ENCODE measurements at places on chromosomes 4 and X. TPM values are rescaled to one million over a fixed set of nuclear protein-coding genes. Genes with fewer than 3 reads are reported as not detected.

DNA sequence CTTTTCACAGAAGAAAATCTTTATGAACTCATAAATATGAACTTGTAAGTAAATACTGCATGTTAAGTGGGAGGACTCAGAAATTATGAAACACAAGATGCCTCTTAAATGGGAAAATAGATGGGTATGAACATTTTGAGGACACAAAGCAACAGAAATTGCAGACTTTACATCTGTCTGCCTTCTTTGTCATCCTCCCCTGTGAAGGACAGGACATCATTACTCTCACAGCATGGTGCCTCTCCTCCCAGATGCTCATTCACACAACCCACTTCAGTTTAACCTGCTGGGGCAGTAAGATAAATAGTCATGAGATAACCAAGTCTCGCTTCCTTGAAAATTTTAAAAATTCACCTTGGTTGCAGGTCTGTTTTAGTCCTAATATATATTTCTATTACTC lies 144.5 kb downstream of the APBB2 start:
- H3K36me3 ChIP-seq = no peaks in the 10 kb centered on the region
- DNase-seq = no peak
- H3K27me3 ChIP-seq = no peaks in the 10 kb centered on the region
- no peak overlapping the region for H3K4me3 ChIP-seq

GRCh38 chr4:110637408-110638088 lies 14.7 kb upstream of the PITX2 start:
- H3K36me3 ChIP-seq = no peaks in the 10 kb centered on the region
- H3K4me1 ChIP-seq = peaks cover 5% of the 10 kb centered on the region
- H3K27me3 ChIP-seq = peaks cover 100% of the 10 kb centered on the region
- H3K4me3 ChIP-seq = peak overlapping the region; percentile 68

- H3K4me3 ChIP-seq = no peak overlapping the region
- no peaks in the 10 kb centered on the region for H3K4me1 ChIP-seq
- no peak overlapping the region for H3K27ac ChIP-seq
- H3K36me3 ChIP-seq = no peaks in the 10 kb centered on the region
- no peak for DNase-seq
These were observed 14.9 kb downstream of the CCDC158 start for GRCh38 chr4:76406081-76406480.

The SUPT20HL1 gene
- total RNA-seq = not detected

- no peak for DNase-seq
- no peak overlapping the region for H3K27ac ChIP-seq
- no peak overlapping the region for H3K4me3 ChIP-seq
- no peaks in the 10 kb centered on the region for H3K27me3 ChIP-seq
- no peaks in the 10 kb centered on the region for H3K36me3 ChIP-seq
- H3K4me1 ChIP-seq = no peaks in the 10 kb centered on the region
These were observed 236.2 kb upstream of the MAGEB16 start for GRCh38 chrX:35561985-35562384.

The TXK gene
- 0.72 TPM for total RNA-seq

- DNase-seq = peak; percentile 13
- peaks cover 6% of the 10 kb centered on the region for H3K4me1 ChIP-seq
- H3K4me3 ChIP-seq = no peak overlapping the region
- H3K27ac ChIP-seq = no peak overlapping the region
- no peaks in the 10 kb centered on the region for H3K36me3 ChIP-seq
These were observed 20.1 kb downstream of the SPON2 start for GRCh38 chr4:1152290-1152689.

The MTTP gene
- not detected for total RNA-seq

- no peak for DNase-seq
- no peaks in the 10 kb centered on the region for H3K4me1 ChIP-seq
- H3K36me3 ChIP-seq = no peaks in the 10 kb centered on the region
- no peaks in the 10 kb centered on the region for H3K27me3 ChIP-seq
- no peak overlapping the region for H3K27ac ChIP-seq
- no peak overlapping the region for H3K4me3 ChIP-seq
These were observed 175.5 kb upstream of the ADGRL3 start for GRCh38 chr4:61024610-61025009.

The CHIC2 gene
- 73.1 TPM for total RNA-seq

The RASSF6 gene
- total RNA-seq = not detected

GRCh38 chr4:136651278-136651667 lies 881.0 kb downstream of the PCDH18 start:
- no peak overlapping the region for H3K4me3 ChIP-seq
- no peak overlapping the region for H3K27ac ChIP-seq
- H3K4me1 ChIP-seq = no peaks in the 10 kb centered on the region
- no peak for DNase-seq

DNA sequence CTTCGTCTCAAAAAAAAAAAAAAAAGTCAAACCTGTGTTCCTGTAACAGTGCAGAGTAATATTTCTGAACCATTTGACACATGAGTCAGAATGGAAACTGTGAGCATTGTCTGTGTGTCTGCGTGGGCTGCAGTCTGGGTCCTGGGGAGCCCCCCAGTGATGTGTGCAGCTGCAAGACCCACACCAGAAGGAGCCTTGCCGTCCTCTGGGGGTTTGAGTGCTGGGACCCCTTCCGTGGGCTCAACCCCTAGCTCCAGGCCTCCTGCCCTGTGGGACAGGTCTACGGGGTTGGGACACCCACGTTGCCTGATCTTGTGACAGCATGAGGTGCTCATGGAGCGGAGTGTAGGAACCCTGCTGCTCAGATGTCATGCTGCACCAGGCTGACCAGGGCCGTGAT lies 43.7 kb downstream of the DDX3X start:
- DNase-seq = no peak
- H3K36me3 ChIP-seq = no peaks in the 10 kb centered on the region
- peaks cover 5% of the 10 kb centered on the region for H3K4me1 ChIP-seq
- H3K4me3 ChIP-seq = no peak overlapping the region
- no peak overlapping the region for H3K27ac ChIP-seq
- no peaks in the 10 kb centered on the region for H3K27me3 ChIP-seq

DNA sequence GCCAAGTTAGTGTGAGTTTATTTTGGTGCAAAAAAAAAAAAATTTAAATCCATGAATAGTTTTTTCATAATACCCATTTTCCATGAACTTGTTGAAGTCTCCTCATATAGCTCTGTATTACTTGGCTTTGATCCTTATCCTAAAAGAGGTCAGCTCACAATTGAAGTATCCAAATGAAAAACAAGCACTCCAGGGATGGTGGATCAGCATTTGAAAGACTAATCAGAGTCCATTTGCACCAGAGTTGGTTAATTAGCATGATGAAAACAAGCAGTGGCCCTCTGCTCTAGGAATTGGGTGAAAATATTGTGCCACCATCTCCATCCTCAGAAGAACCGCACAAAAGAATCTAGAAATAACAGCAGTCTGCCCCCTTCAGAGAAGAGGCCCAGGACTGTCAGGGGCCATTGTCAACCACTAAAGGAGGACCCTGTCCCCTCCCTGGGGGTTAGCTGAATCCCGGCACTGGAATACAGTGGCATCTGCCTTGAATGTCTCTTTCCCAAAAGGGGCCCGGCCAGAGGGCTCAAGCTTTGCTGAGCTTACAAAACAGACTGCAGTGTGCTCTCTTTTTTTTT lies 24.7 kb downstream of the SH3KBP1 start:
- H3K27me3 ChIP-seq = no peaks in the 10 kb centered on the region
- H3K36me3 ChIP-seq = no peaks in the 10 kb centered on the region
- H3K4me3 ChIP-seq = no peak overlapping the region
- no peak for DNase-seq
- no peak overlapping the region for H3K27ac ChIP-seq

- DNase-seq = no peak
- no peaks in the 10 kb centered on the region for H3K36me3 ChIP-seq
- H3K27ac ChIP-seq = no peak overlapping the region
- H3K27me3 ChIP-seq = no peaks in the 10 kb centered on the region
These were observed 240.7 kb downstream of the C4orf33 start for GRCh38 chr4:129336457-129337227.

DNA sequence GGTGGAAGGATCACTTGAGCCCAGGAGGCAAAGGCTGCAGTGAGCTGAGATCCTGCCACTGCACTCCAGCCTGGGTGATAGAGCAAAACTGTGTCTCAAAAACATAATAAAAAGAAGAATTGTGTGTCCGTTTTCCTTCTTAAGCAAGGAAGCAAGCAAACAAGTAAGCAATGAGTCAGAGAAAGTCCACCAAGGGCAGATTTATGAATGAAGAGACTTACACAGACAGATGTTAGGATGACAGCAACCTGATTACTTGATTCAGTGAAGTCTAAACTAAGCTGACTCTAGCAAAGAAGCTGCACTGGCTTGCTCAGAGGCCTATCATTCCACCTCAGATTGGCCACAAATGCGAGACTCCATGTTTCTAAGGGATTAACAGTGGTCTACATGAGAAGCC lies 34.1 kb upstream of the SCML1 start:
- no peak overlapping the region for H3K4me3 ChIP-seq
- H3K27me3 ChIP-seq = no peaks in the 10 kb centered on the region
- no peaks in the 10 kb centered on the region for H3K4me1 ChIP-seq

The DSPP gene
- total RNA-seq = not detected

The KIAA1210 gene
- total RNA-seq = not detected

DNA sequence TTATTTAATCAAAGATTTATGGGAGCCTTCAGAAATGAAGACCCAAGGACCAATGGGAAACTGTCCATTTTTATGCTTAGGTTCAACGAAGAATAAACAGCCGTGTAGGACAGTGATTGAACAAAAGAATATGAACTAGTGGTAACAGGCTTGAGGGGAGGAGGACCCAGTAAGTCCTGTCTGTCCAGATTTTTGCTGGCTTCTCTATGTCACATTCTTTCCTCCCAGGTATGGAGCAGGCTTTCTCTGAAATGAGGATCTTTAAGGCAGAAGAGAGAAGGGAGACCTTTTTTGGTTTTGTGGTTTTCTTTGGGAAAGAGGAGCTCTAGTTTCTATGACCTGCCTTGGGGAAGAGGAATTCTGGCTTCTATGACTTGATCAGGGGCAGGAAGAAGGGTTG lies 74.1 kb downstream of the BANK1 start:
- H3K27me3 ChIP-seq = no peaks in the 10 kb centered on the region
- H3K36me3 ChIP-seq = no peaks in the 10 kb centered on the region
- H3K4me1 ChIP-seq = peaks cover 3% of the 10 kb centered on the region
- no peak overlapping the region for H3K4me3 ChIP-seq
- no peak for DNase-seq

The CLCN4 gene
- 16.2 TPM for total RNA-seq

DNA sequence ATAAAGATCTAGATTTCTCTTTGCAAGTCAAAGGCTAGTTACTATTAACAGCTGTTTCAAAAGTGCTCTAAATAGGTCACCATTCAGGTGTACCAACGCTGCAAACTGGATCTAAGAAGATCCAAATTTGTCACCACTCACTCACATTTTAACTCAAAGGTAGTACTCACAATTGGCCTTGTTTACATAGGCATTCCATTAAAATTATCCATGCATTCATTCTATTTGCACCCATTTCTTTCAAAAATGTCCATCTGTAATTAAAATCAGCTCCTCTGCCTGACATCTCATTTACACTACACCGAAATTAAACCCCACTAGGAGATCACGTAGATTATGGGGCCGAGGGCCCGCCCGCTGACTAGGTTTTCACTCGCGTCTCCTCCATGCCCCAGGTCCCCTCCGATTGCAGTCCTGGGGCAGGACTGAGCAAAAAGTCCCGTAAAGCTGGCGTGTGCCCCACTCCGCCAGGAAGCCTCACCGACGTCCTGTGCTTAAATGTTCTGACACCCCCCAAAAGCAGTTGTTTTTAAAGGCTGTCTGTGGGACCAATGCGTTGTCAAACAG lies 1.3 kb upstream of the ING2 start:
- peak overlapping the region; percentile 79 for H3K27ac ChIP-seq
- DNase-seq = peak; percentile 81
- H3K36me3 ChIP-seq = no peaks in the 10 kb centered on the region
- H3K4me1 ChIP-seq = peaks cover 9% of the 10 kb centered on the region
- peak overlapping the region; percentile 90 for H3K4me3 ChIP-seq

GRCh38 chr4:85784947-85785346 lies 310.0 kb downstream of the ARHGAP24 start:
- no peaks in the 10 kb centered on the region for H3K36me3 ChIP-seq
- H3K27me3 ChIP-seq = no peaks in the 10 kb centered on the region
- peak overlapping the region; percentile 87 for H3K27ac ChIP-seq
- peaks cover 68% of the 10 kb centered on the region for H3K4me1 ChIP-seq
- no peak for DNase-seq

- H3K27ac ChIP-seq = no peak overlapping the region
- no peaks in the 10 kb centered on the region for H3K27me3 ChIP-seq
- H3K4me1 ChIP-seq = no peaks in the 10 kb centered on the region
- no peaks in the 10 kb centered on the region for H3K36me3 ChIP-seq
These were observed 1623.2 kb upstream of the PABPC4L start for GRCh38 chr4:135824759-135825296.

DNA sequence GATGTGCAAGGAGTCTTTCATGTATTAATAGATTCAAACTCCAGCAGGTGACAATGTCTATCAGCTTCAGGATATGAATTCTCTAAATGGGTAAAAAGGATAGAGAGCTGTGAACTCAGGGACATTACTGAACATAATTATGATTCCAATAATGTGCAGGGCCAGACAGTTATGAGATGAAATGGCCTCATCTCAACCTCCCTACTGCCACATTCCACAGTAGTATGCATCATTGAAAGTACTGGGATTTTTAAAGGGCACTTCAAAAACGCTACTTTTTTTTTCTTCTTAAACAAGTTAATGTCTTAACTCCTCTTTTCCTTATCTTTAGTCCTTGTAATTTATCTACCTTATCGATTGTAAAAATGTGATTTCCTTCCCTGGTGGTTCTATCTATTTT lies 202.0 kb downstream of the APBB2 start:
- peak; percentile 68 for DNase-seq
- peak overlapping the region; percentile 31 for H3K27ac ChIP-seq
- H3K4me3 ChIP-seq = no peak overlapping the region
- H3K27me3 ChIP-seq = no peaks in the 10 kb centered on the region

DNA sequence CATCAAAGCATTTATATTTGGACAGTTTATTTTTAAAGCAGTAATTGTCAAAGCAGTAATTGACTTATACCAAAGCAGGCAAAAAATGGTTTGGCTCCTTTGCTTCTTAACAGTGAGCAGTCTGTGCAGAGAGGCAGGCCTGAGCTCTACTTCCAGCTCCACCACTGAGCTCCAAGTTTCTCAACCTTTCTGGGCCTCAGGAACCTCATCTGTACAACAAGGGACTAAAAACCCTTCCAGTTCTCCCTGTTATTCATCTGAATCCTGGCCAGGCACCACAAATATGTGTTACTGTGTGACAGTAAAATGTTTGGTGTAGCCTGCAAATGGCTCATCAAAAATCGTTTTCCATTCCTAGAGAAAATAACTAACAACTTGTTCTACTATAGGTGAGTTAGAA lies 88.7 kb upstream of the TTC29 start:
- H3K27me3 ChIP-seq = peaks cover 6% of the 10 kb centered on the region
- no peak overlapping the region for H3K27ac ChIP-seq
- no peaks in the 10 kb centered on the region for H3K36me3 ChIP-seq
- no peak for DNase-seq
- H3K4me3 ChIP-seq = no peak overlapping the region

The MAGEB17 gene
- total RNA-seq = not detected

The MAGT1 gene
- total RNA-seq = 59.7 TPM

The PNMA5 gene
- not detected for total RNA-seq

The NXF3 gene
- total RNA-seq = 0.36 TPM

DNA sequence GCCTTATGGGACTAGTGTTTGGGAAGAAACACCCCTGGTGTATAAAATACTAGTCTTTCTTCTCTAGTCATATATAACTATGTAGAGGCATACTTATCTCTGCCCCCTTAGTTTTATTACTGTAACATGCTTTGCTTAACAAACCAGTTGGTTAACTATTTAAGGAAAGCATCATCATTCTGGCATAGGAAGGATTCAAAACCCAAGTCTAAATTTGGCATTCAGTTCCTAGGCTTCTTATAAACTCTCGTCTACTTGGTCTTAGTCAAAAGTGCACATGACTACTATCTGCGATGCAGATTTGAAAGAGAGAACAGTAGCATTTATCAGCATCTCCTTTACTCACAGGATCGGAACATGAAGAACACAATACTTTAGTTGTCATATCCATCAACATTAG lies 111.3 kb downstream of the MFAP3L start:
- no peak overlapping the region for H3K4me3 ChIP-seq
- DNase-seq = no peak
- H3K27ac ChIP-seq = no peak overlapping the region
- H3K4me1 ChIP-seq = no peaks in the 10 kb centered on the region
- H3K36me3 ChIP-seq = no peaks in the 10 kb centered on the region

Measured in osteoblast (primary cell).